ENCODE measurements at places on chromosomes 6 and 20.

- H3K36me3 ChIP-seq = no peaks in the 10 kb centered on the region
- no peak for DNase-seq
- H3K27me3 ChIP-seq = no peaks in the 10 kb centered on the region
- H3K4me3 ChIP-seq = no peak overlapping the region
- no peaks in the 10 kb centered on the region for H3K4me1 ChIP-seq
Measured at GRCh38 chr6:139655783-139656705, 281.6 kb upstream of the CITED2 start.

GRCh38 chr6:1988843-1989242 is 256.6 kb downstream of the GMDS start:
- H3K4me3 ChIP-seq = no peak overlapping the region
- no peak overlapping the region for H3K27ac ChIP-seq
- no peak for DNase-seq
- H3K4me1 ChIP-seq = no peaks in the 10 kb centered on the region
- no peaks in the 10 kb centered on the region for H3K36me3 ChIP-seq

- no peak overlapping the region for H3K4me3 ChIP-seq
- no peak for DNase-seq
- H3K27me3 ChIP-seq = no peaks in the 10 kb centered on the region
- no peaks in the 10 kb centered on the region for H3K36me3 ChIP-seq
- H3K27ac ChIP-seq = no peak overlapping the region
- peaks cover 75% of the 10 kb centered on the region for H3K4me1 ChIP-seq
Measured at GRCh38 chr6:1526398-1527072, 83.2 kb upstream of the FOXC1 start.

- peaks cover 7% of the 10 kb centered on the region for H3K36me3 ChIP-seq
- no peaks in the 10 kb centered on the region for H3K27me3 ChIP-seq
- H3K4me3 ChIP-seq = no peak overlapping the region
- DNase-seq = no peak
- no peak overlapping the region for H3K27ac ChIP-seq
- H3K4me1 ChIP-seq = no peaks in the 10 kb centered on the region
Measured at GRCh38 chr20:20568604-20569205, 143.7 kb downstream of the RALGAPA2 start.

- H3K36me3 ChIP-seq = no peaks in the 10 kb centered on the region
- no peak overlapping the region for H3K27ac ChIP-seq
- H3K4me3 ChIP-seq = no peak overlapping the region
- no peaks in the 10 kb centered on the region for H3K4me1 ChIP-seq
Measured at GRCh38 chr6:13116155-13116554, 212.2 kb downstream of the TBC1D7 start.

DNA sequence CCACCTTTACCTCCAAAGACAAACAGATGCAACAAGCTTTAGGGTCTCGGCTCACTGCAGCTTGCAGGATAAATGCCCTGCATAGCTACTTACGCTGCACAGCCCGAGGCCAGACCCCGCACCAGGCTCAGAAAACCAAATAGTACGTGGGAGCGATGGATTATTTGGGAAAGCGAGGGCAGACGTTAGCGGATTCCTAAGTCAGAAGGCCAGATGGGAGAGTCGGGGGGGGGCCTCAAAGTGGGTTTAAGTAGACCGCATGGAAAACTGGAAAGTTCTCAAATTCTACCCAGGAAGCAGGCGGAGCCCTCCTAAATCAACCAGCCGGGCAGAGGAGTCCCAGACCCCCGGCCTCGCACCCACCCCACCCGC is 382 bp downstream of the SFT2D1 start:
- peak overlapping the region; percentile 64 for H3K27ac ChIP-seq
- peaks cover 55% of the 10 kb centered on the region for H3K4me1 ChIP-seq
- no peak for DNase-seq
- no peaks in the 10 kb centered on the region for H3K36me3 ChIP-seq
- peak overlapping the region; percentile 93 for H3K4me3 ChIP-seq

GRCh38 chr20:21225215-21225947 is 77.8 kb upstream of the XRN2 start:
- no peak overlapping the region for H3K27ac ChIP-seq
- H3K36me3 ChIP-seq = no peaks in the 10 kb centered on the region
- no peaks in the 10 kb centered on the region for H3K4me1 ChIP-seq
- H3K4me3 ChIP-seq = no peak overlapping the region

DNA sequence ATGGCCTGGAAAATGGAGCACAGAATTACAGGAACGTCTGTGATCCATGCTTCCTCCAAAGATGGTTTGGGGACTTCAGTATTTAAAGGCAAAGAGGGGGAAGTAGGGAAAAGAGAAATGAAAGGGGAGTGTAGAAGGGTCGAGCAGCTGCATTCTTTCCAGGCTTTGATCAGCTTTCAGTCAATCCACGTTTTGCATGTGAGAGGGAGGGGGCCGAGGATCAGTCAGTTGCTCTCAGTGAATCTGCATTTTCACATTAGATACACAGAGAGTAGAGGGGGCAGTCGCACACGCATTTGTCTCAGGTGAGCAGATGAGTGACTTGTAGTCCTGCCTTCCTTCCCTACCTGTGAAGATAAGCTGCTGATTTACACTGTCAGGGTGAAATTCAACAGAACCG is 78.8 kb downstream of the FOXF2 start:
- H3K36me3 ChIP-seq = no peaks in the 10 kb centered on the region
- H3K27me3 ChIP-seq = no peaks in the 10 kb centered on the region
- H3K4me1 ChIP-seq = no peaks in the 10 kb centered on the region
- no peak overlapping the region for H3K27ac ChIP-seq

- H3K4me1 ChIP-seq = peaks cover 41% of the 10 kb centered on the region
- DNase-seq = no peak
- peaks cover 42% of the 10 kb centered on the region for H3K27me3 ChIP-seq
- H3K36me3 ChIP-seq = no peaks in the 10 kb centered on the region
- H3K4me3 ChIP-seq = no peak overlapping the region
- H3K27ac ChIP-seq = no peak overlapping the region
Measured at GRCh38 chr6:113859349-113860180, 2.4 kb downstream of the MARCKS start.

GRCh38 chr6:83891586-83891985 is 32.1 kb downstream of the CYB5R4 start:
- no peaks in the 10 kb centered on the region for H3K36me3 ChIP-seq
- H3K27ac ChIP-seq = no peak overlapping the region
- DNase-seq = no peak
- H3K4me3 ChIP-seq = no peak overlapping the region
- H3K4me1 ChIP-seq = no peaks in the 10 kb centered on the region
- H3K27me3 ChIP-seq = no peaks in the 10 kb centered on the region

GRCh38 chr20:36833275-36834020 is 42.5 kb upstream of the TLDC2 start:
- DNase-seq = no peak
- H3K27ac ChIP-seq = no peak overlapping the region
- H3K4me1 ChIP-seq = peaks cover 7% of the 10 kb centered on the region
- H3K4me3 ChIP-seq = no peak overlapping the region
- H3K27me3 ChIP-seq = no peaks in the 10 kb centered on the region

DNA sequence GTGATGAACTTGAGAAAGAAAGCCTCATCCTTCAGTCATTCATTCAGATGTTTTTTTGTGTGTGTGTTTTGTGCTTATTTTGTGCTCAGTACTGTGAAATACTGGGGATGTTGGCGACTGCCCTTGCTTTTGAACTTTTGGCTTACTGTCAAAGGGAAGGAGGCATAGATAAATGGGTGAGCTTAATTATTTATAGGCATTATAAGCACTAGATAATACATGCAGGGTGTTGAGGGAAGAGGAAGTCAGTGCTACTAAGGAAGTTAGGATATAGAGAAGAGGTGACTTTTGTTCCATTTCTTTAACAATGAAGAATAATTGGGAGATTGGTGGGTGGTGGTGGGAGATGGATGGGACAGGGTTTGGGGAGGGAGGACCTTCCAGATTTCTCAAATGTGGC is 23.6 kb downstream of the XRN2 start:
- no peak for DNase-seq
- H3K4me3 ChIP-seq = no peak overlapping the region
- H3K4me1 ChIP-seq = peaks cover 45% of the 10 kb centered on the region
- no peaks in the 10 kb centered on the region for H3K27me3 ChIP-seq
- H3K27ac ChIP-seq = no peak overlapping the region

DNA sequence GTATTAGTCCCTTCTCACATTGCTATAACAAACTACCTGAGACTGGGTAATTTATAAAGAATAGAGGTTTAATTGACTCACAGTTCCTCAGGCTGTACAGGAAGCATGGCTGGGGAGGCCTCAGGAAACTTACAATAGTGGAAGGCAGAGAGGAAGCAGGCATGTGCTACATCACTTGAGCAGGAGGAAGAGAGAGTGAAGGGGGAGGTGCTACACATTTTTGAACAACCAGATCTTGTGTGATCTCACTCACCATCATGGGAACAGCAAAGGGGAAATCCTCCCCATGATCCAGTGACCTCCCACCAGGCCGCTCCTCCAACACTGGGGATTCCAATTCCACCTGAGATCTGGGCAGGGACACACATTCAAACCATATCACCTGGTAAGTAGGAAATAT is 630.6 kb downstream of the QKI start:
- H3K4me3 ChIP-seq = no peak overlapping the region
- no peak for DNase-seq
- H3K27ac ChIP-seq = no peak overlapping the region
- no peaks in the 10 kb centered on the region for H3K27me3 ChIP-seq
- no peaks in the 10 kb centered on the region for H3K4me1 ChIP-seq
- no peaks in the 10 kb centered on the region for H3K36me3 ChIP-seq

GRCh38 chr6:117531809-117532725 is 49.6 kb downstream of the DCBLD1 start:
- no peak overlapping the region for H3K4me3 ChIP-seq
- H3K4me1 ChIP-seq = no peaks in the 10 kb centered on the region

GRCh38 chr6:44432726-44433125 is 45.2 kb downstream of the CDC5L start:
- no peak overlapping the region for H3K4me3 ChIP-seq
- H3K36me3 ChIP-seq = peaks cover 19% of the 10 kb centered on the region
- H3K27me3 ChIP-seq = no peaks in the 10 kb centered on the region
- DNase-seq = no peak

DNA sequence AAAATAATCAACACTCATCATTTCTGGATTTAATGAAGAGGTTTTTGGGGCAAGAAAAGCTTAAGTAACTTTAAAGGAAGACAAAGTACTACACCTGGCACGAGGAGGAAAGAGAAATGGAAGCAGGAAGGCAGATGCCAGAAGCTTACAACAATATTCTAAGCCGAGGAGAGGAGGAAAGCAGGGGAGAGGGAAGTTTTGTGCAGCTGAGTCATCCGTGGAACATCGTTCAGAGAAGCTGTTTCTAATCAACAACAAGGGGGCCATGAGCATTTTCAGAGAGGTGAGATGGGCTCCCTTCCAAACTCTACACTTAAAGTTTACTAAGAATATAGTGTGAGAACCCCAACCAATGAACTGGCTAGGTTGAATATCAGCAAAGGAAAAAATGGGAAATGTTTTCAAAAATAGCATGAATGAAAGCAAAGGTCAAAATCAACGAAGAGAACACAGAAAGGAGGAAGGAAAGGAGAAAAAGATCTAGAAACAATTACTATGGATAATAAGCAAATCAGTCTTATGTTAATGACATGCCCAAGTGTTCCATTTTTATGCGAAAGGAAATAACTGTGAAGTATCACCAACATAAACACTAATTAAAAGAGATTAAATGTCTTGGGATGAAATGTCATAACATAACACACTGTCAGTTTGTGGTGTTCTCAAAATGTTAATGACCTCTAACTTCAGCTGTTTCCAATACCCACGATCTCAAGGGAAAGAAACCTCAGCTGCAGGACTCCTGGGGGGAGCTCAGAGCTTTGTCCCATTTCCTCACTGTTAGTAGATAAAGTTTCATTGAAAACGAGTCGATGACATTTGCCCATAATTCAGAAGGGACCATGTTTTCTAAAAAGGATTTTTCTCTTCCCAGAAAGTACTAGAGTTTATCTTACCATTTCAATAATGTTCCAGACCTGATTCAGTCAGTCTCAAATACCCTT is 203.4 kb upstream of the STXBP5 start:
- H3K27ac ChIP-seq = no peak overlapping the region
- no peaks in the 10 kb centered on the region for H3K4me1 ChIP-seq
- H3K36me3 ChIP-seq = no peaks in the 10 kb centered on the region
- DNase-seq = no peak

- no peaks in the 10 kb centered on the region for H3K36me3 ChIP-seq
- H3K4me1 ChIP-seq = no peaks in the 10 kb centered on the region
- no peaks in the 10 kb centered on the region for H3K27me3 ChIP-seq
- DNase-seq = no peak
- H3K27ac ChIP-seq = no peak overlapping the region
- no peak overlapping the region for H3K4me3 ChIP-seq
Measured at GRCh38 chr20:57247292-57247965, 19.0 kb downstream of the BMP7 start.

DNA sequence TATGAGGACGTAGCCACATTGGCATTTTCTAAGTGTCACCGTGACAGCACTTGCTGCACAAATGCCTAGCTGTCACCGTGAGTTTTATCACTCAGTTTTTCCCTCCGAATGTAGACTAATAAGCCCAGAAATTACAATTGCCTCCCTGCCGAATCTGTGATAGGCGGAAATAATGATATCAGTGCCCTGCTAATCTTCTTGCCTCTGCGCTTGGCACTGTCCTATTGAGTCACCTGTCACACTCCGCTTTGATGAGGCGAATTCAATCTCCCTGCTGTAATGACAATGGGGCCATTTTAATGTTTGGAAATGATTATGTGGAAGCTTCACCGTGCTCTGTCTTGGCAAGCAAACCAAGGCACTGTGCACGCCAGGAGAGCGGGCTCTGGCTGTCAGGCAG is 112.8 kb downstream of the LINC00237 start:
- H3K4me3 ChIP-seq = no peak overlapping the region
- DNase-seq = no peak
- H3K27me3 ChIP-seq = no peaks in the 10 kb centered on the region
- H3K36me3 ChIP-seq = no peaks in the 10 kb centered on the region

DNA sequence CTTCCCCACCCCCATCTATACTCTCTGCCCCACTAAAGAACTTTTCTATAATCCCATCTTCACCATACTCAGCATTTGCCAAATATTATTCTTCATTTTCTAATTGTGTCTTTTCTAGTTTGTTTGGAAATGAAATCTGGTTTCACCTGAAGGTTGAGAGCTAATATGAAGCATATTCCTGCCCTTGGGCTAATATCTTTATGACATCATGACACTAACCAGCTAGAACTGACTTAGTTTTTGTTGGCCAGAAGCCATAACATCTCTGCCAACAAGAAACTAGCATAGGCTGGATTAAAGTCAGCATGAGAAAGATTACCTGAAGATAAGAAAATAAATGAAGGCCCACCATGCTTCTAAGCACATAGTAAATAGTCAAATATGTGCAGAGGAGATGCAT is 16.7 kb downstream of the UNC5CL start:
- no peak for DNase-seq
- peaks cover 5% of the 10 kb centered on the region for H3K4me1 ChIP-seq
- no peaks in the 10 kb centered on the region for H3K27me3 ChIP-seq
- no peak overlapping the region for H3K4me3 ChIP-seq
- no peak overlapping the region for H3K27ac ChIP-seq

DNA sequence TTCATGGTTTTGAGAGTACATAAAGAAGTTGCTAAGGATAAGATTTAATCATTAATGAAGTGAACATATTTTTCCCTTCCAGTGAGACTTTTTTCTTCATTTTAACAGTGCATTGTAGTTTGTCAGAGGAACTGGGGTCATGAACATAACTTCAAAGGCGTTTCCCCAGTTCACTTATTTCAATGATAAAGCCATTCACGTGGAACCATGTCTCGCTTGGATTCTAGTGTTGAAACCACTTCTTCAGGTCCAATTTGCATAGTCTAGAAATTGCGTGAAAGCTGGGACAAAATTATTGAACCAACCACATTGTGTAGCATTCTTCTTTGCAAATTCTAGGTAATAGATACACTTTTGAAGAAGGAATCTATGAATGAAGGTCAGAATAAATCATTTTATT is 197.0 kb downstream of the CLIC5 start:
- no peaks in the 10 kb centered on the region for H3K27me3 ChIP-seq
- peaks cover 5% of the 10 kb centered on the region for H3K4me1 ChIP-seq
- no peak overlapping the region for H3K4me3 ChIP-seq
- no peak overlapping the region for H3K27ac ChIP-seq

Data from CD4-positive, alpha-beta memory T cell (primary cell).